Epithelial cell of prostate (primary cell): ENCODE measurements at places on chromosomes 13 and 19.
A peak's percentile ranks its signal among the peaks of the same experiment; 100 is the strongest.

- peak; percentile 34 for DNase-seq
These were observed at the start of gene ZNF880 for GRCh38 chr19:52369559-52370340. Gene ZNF880, plus strand, starts transcription at chr19:52369923. Its CDS starts 43 bp downstream, at chr19:52369966.

GRCh38 chr13:110445183-110445582, 116.3 kb downstream of the RAB20 start:
- DNase-seq: no peak

DNA sequence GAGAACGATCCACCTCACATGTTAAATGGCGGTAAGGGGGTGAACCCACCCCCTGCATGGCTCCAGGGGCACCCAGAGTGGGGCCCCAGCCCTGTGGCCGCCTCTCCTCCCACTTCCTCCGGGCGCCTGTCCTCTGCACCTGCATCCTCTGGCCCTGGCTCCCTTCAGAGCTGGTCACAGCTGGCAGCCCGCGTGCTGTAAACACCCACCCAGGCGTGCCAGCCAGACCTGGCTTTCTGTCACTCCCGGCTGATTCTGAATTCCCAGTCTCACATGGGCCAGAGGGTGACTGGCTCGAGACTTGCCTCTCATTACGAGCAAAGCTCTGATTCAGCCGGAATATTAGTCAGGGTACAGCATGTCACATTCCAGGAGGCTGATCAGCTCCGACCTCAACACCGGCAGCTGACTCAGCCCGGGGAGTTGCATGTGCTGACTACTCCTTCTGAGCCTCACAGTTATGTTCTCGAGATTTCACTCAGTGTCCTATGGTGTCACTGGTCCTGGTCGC, 75.1 kb downstream of the GNG7 start:
- DNase-seq: peak; percentile 97

GRCh38 chr19:55189403-55189835, 9.3 kb upstream of the SYT5 start:
- peak; percentile 99 for DNase-seq
